ENCODE measurements at places on chromosomes 2 and 18. TPM values are rescaled to one million over a fixed set of nuclear protein-coding genes. Genes with fewer than 3 reads are reported as not detected.

DNA sequence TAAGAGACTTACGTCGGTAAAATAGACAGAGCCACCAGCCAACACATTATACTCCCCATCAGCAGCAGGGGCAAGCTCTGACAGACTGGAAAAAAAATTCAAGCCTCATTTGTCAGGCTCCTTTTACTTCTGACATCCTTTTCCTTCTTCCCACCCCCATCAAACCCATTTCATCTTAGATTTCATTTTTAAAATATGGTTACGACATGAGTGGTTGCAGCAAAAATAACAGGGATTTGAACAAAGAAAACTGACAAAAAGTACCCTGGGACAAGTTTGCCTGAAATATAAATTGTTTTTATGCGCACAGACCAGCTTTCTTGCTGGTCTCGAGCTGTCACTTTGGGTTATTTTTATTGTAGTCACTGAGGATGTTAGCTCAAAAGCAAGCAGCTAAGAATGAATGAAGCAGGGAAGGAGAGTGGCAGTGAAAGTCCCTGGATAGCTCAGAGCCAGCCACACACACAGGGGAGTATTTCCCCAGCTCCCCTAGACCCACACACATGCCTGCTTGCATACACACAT lies 30.7 kb upstream of the LINC00305 start:
- no peak for DNase-seq

DNA sequence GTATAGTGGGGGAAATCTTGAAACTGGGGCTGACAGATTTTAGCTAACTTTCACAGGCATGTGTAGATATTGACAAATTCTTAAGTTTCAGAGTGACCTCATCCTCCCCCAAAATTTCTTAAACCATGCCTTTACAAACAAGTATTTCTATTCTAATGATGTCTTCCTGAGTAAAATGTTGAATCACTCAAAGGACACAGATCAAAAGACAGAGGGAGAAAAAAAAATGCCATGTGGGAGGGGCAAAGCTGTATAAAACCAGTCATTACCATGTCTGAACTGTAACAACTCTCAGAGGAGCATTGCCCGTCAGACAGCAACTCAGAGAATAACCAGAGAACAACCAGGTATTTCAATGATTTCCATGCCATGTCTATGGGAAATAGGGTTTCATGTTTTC lies at the start of gene SERPINB2:
TSS of gene SERPINB2 (plus strand) at position 282 of the 400 bp plus-strand sequence. CDS start 3,740 bp downstream, outside the sequence.
- DNase-seq, result no peak

DNA sequence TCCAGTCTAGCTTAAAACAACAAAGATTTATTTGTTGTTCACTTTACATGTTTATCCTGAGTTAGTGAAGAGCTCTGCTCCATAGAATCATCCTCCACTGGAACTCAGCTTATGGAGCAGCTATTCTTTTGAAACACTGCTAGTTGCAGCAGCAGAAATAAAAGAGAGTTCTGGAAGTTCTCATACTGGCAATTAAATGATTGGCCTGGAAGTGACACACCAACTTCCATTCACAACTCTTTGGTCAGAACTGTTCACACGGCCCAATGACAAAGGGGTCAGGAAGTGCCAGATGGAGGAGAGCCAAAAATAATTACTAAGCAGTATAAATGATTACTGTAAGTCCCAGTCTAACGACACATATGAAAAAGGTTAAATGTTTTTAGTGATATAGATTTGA lies 39.1 kb downstream of the FBXO11 start:
- peak; percentile 67 for DNase-seq

GRCh38 chr18:49183921-49184320 lies 233.2 kb upstream of the SMAD7 start:
- DNase-seq, result no peak

DNA sequence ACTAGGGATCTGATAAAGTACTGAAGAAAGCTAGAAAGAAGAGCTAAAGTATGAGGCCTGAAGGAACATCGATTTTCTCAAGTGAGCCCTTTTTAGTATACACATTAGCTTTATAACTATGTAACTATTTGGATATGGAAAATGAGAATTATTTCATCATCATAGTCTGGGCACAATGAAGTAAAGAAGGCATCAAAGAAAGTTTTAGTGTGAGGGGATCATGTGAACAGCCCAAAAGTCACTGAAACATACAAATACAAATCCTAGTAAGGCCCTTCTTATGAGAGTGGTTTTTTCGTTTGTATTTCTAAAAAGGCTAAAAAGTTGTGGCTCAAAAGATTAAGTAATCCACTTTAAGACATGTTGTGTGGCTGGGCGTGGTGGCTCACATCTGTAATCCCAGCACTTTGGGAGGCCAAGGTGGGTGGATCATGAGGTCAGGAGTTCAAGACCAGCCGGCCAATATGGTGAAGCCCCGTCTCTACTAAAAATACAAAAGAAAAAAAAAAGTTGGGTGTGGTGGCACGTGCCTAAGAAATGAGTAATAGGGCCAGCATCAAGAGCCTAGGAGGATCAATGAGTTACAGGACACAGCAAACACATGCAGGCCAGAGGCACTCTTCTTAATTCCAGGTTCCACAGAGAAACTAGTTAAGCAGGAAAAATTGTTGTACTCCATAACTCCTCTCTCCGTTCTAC lies 61.9 kb downstream of the PUM2 start:
- peak; percentile 5 for DNase-seq

DNA sequence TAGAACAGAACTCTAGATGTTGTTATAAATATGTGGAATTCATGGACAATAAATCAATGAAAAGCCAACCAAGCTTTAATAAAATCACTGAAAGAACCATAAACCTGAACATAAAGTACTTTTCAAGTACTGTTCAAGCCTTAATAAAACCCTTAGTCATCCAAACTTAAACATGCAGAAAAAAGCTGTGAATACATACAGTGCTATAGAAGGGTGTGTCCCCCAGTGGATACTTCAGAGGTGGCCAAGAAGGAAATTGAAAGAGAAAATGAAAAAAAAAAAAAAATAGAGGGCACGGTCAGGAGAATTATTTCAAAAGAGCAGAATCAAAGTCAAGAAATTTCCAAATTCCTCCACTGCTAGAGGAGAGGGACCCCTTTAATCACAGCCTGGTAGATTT lies 141.1 kb downstream of the SP100 start:
- no peak for DNase-seq

- no peak for DNase-seq
These were observed 39.4 kb downstream of the SPRED2 start for GRCh38 chr2:65393046-65393445.

DNA sequence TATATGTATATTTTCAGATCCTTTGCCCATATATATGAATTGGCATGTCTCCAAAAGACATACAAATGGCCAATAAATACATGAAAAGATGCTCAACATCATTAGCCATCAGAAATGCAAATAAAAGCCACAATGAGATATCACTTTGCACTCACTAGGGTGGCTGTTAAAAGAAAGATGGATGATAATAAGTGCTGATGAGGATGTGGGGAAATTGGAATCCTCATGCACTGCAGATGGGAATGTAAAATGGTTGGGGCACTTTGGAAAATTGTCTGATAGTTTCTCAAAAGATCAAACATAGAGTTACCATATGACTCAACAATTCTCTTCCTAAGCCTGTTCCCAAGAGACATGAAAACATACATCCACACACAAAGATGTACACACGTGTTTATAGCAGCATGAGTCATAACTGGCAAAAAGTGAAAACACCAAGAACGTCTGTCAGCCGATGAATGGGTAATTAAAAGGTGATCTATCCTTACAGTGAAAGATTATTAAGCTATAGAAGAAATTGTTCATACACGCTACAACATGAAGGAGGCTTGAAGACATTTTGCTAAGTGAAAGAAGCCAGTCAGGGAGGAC lies 19.7 kb downstream of the NGEF start:
- DNase-seq, result no peak

DNA sequence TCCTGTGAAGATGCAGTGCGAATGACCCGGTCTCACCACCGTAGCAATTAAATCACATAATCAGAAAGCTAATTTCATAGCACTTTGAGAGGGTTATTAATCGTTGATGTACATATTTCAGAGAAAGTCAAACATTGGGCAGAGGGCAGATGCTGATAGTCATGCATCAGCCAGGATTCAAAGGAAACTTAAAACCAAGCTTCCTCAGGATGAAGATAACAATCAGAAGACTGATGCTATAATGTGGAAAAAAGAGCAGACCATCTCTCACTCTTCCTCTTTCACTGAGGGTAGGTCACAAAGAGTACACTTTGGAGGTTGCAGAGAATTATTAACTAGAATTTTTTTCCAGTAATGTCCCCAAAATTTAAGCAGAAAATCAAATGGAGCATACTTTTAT lies 1027.7 kb upstream of the ZEB2 start:
- no peak for DNase-seq

Gene NXPH2
- 0.24 TPM for polyA plus RNA-seq

Gene FRZB
- polyA plus RNA-seq, result 2.5 TPM

Gene CYTIP
- polyA plus RNA-seq, result 17.6 TPM

Gene SLC8A1
- polyA plus RNA-seq, result 1.4 TPM

Gene IHH
- 13.5 TPM for polyA plus RNA-seq
